T follicular helper cell (primary cell): ENCODE measurements at places on chromosomes 11 and 22.

DNA sequence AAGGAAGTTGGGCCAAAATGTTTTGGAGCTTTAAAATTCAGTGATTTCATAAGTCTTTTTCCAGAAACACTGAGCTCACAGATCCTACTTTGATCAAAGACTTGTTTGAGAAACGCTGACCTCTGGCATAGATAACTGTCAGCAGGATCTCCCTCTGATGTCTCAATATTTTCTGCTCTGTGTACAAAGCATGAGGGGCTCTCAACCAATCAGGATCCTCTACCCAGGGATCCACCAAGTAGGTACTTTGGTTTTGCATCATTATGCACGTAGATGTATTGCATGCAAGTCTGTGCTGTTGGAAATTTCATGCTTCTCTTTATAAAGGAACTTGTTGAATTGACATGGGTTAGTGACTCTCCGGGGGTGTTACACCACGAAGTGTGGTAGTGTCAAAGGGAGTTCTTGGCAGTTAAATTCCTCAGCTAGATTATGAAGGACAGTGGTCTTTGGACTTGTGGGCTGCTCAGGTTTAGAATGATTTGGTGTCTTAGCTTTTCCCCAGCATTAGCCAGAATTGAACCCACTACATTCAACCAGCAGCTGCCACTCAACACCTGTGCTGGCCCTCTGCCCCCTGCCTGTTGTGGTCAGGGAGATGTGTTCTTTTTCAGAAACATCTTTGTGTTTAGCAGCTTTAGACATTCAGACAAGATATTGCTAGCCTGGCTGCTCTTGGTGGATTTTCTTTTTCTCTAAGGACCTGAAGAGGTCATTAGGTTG lies 1.7 kb upstream of the DIXDC1 start:
- DNase-seq = no peak

- DNase-seq = no peak
These were observed 6.4 kb upstream of the LDHAL6A start for GRCh38 chr11:18449251-18449650.

DNA sequence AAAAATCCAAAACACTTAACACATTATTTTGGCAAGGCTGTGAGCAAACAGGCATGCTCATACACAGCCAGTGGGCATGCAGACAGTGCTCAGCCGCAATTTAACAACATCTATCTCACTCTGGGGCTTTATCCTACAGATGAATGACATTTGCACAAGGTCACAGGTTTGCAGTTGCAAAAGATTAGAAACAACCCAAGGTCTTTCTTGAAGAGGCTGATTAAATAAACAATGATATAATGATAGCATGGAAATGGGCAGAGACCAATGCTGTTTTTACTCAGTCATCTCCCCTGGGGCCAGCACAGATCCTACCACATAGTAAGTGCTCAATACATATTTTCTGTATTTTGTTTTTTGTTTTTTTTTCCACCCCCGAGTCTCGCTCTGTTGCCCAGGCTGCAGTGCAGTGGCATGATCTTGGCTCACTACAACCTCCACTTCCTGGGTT lies 9.4 kb downstream of the A4GALT start:
- no peak for DNase-seq

GRCh38 chr11:32148895-32149294 lies 58.0 kb downstream of the RCN1 start:
- DNase-seq = no peak

DNA sequence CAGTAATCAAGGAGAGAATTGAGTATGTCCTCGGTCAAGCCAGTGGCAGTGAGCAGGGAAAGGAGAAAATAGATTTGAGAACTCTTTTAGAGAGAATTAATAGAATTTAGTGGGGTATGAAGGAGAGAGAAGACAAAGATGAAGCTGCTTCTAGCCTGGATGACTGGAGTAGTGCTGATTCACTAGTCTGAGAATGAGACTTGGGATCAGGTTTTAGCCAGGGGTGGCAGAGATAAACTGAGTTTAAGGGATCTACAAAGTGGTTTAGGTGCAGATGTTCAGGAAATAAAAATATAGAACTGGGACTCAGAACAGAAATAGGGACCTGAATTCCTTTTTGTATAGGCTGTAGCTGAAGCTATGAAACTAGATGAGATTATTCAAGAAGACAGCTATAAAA lies 17.6 kb downstream of the HORMAD2 start:
- no peak for DNase-seq

DNA sequence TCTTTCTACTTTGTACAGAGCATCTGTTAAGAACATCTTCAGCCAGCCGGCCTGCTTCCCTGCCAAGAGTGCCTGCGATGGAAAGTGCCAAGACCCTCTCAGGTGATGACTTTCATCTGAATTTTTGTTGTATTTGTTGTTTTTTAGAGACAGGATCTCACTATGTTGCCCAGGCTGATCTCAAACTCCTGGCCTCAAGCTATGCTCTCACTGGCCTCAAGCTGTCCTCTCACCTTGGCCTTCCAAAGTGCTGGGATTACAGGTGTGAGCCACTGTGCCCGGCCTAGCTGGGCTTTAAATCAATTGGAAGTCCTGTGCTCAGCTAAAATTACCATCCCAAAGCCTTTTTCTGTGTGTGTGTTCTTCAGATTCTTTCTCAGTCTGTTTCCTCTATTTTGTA lies 64.2 kb upstream of the ADORA2A start:
- DNase-seq = no peak

DNA sequence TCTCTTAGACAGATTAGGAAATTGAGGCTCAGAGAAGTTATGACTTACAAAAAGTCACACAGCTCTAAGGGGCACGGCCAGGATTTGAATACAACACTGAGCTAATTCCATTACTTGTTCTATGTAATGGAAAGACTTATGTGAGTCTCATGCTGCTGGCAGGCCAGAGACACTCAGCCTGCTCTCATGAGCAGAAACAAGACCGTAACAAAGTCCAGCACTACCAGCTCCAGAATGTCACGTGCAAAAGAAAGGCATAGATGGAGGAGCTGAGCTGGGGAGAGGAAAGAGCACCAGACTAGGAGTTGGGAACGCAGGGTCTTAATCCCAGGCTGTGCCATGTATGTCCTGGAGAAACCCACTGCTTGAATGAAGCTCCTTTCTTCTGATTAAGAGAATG lies 1.8 kb downstream of the CHRDL2 start:
- no peak for DNase-seq
